Iris pigment epithelial cell (primary cell): ENCODE measurements at places on chromosomes 4 and X.

DNA sequence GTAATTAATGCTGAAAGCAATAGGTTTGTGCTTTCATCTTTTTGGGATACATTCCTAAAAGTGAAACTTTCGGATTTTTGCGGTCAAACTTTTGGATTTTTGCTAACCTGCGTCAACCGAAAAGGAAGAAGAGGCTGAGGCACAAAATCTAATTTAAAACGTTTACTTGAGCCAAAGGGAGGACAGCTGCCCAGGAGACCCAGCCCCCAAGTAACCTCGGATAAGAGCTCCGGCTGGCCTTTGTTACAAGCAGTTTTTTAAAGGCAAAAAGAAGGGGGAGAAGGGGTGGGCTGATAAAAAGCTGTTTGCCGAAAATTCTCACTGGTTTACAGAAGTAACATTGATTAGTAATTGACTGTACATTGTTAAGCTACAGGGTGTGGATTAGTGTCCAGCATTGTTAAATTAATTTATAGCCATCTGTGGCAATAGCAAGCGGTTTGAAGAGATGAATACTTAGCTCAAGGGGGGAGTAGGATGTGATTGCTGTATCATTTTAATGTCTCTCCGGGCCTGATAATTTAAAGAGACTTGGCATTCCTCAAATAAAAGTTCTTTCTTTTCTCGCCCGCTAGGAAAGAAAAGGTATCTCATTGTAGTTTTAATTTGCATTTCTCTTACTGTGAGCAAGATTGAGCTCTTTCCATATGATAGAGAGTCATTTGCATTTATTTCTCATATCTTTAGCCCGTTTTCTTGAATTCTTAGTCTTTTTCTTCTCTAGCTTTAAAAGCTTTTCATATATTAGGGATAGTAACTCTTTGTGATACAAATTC, 59.1 kb upstream of the USP9X start:
- DNase-seq = peak; percentile 39

DNA sequence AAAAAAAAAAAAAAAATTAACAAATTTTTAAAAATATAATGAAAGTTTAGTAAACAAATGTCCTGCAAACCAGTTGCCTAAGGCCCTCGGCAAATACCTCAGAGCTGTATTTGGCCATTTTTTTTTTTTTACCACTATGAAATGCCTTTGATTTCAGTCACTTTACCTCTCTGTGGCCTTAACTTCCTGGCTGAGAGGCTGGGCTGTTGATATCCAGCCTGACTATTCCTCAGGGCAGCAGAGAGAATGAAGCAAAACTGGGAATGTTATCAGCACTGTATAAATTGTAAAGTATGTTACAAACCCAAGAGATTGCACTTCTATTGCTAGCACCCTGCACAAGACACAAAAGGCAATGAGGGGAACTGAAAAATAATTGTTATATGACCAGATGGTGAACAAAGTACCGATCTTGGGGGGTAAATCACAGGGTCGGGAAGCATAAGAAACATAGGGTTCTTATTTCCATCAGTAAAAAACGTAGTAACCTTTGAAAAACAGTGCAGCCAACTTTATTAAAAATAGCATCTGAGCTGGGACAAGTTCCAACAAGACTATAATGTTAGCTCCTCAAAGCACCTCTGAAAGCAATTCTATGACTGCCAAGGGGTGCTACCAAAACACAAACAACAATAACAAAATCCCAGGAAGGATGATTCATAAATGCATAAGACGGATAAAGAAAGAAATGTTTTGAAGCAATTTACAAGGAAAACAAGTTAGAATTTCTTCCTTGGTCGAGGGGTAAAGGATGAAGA, 18.1 kb downstream of the USP46 start:
- DNase-seq = peak; percentile 64

DNA sequence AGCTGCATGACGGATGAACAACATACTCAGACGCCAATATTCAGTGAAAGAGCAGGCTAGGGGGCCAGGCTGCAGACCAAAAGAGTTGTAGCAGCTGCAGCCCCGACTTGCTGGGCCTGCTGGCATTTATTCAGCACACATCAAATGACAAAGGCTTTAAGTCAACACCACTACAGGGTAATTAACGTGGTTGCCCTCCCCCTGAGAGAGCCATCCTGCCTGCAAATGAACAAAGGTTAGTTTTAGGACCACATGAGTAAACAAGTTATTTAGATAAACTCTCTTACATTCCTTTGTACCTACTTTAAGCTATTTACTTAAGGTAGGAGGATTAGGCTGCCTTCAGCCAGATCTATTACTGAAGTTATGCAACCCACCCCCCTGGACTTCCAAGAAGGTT, 1329.1 kb downstream of the PCDH18 start:
- no peak for DNase-seq

GRCh38 chrX:2709556-2709955, 18.5 kb downstream of the CD99 start:
- DNase-seq = no peak

DNA sequence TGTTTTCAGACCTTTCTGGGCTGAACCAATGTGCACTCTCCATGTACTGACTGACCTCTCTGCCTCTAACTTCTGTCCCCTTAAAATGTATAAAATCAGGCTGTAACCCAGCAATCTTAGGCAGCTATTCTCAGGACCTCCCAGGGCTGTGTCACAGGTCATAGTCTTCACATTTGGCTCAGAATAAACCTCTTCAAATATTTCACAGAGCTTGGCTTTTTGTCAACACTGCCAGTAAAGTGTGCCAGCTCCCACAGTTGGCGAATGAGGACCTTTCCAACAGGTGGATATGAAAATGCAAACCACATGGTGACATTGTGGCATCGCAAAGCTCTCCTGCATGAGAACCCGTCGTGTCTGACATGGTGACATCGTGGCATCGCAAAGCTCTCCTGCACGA, 76.4 kb downstream of the ACOX3 start:
- no peak for DNase-seq

- no peak for DNase-seq
Observed at GRCh38 chr4:118348886-118349285, 3.9 kb downstream of the PRSS12 start.

DNA sequence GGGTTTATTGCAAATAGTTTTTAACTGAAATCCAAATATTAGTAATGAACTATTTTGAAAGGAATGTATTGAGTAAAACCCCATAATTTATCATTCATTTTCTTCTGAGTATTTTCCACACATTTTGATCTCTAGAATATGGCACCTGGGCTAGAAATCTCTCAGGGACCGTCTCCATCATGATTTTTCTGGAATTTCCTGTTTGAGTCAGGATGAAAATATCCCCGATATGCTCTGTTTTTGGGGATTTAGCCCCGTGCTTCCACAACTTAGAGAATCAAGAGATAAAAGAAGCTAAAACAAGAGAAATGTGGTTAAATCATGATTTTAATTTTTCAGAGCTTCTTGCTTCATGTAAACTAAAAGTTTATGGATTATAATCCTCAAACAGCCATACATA, 114.2 kb downstream of the SPCS3 start:
- DNase-seq = no peak

DNA sequence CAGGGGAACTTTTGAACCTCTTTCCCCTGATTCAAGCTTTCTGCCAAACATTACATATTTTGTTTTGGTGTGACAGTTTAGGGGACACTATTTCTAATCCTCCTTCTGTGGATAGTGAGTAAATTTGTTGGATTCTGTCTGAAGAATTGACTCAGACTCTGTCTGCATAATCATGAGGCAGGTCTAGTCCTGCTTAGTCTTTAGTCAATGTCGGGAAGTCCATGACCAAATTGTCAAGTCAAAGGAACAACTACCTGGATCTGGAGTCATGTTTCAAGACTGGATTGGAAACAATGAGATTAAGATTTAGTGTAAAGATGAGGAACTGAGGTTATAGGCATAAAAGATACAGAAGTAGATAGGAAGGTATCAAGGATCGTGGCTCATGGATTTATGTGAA, 100.9 kb downstream of the MAGEB17 start:
- DNase-seq = no peak

- DNase-seq = no peak
Observed at GRCh38 chrX:48003367-48003757, 427 bp downstream of the ZNF182 start.

DNA sequence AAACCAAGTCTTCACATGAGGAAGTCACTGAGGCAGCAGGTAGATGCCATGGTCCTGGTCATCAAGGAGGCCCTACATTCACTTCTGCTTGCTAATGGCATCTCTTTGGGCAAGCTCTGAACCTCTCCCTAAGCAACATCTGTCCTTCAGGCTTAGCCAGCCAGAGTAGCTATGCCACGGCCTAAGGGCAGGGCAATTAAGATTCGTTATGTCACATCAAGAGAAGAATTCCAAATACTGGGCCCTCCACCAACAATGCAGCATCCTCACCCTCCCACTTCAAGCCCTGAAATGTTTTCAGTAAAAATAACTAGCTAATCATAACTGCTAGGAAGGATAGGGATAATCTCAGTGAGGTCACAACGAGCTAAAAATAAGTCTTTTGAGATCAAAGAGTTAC, 120.7 kb upstream of the HCCS start:
- DNase-seq = no peak

- DNase-seq = no peak
Observed at GRCh38 chrX:134406356-134407064, 53.5 kb upstream of the HPRT1 start.

DNA sequence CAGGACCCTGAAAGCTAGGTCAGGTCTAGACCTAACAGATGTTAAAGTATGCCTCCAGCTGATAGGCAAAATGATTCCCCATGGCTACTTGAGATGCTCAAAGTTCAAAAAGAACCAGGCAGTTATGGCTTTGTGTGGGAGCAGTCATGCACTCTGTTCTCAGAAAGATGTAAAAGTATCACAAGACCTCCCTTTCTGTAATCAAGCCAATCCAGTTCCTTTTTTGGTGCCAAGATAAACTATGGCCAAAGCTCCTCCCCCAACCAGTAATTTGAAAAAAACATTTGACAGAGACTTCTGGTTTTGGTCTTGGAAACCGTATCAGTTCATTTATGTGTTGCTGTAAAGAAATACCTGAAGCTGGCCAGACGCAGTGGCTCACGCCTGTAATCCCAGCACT, 340.9 kb downstream of the CHIC1 start:
- peak; percentile 65 for DNase-seq

DNA sequence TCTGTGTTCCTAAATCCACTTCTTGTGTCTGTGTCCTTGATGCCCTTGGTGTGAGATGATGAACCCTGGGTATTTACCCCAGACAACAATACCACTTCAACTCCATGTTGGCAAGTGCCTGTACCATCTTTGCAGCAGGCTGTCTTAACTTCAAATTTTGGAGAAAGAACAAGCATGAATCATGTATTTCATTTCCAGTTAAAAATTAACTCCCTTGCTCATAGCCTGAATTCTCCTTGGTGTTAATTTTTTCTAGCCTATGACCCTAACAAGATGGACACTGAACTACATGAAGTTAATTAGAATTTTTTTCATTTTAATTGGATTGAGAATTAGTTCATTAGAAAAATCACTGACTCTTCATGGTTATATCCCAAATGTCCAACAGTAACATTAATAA, 267.8 kb upstream of the INTU start:
- no peak for DNase-seq
